ENCODE measurements at places on chromosomes 2 and 18.
A peak's percentile ranks its signal among the peaks of the same experiment; 100 is the strongest.

DNA sequence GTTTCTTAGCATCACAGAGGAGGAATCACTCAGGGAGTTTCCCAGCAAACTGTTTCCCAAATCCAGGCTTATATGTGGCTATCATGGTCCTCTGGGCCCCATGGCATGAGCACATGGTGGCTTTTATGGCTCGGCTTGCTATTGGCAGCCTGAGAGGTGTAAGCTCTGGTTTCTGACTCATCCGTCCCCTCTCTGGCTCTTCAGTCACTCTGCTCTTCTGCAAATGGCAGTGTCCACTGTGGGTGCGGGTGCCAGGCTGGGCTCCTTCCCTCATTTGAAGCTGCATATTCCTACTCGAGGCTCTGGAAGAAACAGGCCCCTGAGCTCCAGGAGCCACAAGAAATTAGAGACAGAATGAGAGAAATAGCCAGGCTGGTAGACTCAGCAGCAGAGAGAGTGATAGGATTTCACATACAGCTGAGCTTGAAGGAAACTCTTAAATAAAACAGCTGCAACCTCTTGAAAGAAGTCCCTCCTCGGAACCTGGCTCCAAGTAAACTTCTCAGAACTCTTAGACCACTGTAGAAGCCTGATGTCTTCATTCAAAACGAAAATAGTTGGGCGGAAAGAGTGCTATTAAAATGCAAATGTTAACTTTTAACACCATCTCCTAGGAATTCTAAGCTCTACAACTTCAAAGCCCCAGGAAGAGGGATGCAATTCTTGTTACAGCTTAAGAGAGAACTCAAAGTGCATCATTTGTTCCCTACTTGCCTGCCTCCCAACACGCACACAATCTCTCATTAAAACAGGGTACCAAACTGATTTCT lies 212.6 kb upstream of the SP5 start:
- no peak for DNase-seq

DNA sequence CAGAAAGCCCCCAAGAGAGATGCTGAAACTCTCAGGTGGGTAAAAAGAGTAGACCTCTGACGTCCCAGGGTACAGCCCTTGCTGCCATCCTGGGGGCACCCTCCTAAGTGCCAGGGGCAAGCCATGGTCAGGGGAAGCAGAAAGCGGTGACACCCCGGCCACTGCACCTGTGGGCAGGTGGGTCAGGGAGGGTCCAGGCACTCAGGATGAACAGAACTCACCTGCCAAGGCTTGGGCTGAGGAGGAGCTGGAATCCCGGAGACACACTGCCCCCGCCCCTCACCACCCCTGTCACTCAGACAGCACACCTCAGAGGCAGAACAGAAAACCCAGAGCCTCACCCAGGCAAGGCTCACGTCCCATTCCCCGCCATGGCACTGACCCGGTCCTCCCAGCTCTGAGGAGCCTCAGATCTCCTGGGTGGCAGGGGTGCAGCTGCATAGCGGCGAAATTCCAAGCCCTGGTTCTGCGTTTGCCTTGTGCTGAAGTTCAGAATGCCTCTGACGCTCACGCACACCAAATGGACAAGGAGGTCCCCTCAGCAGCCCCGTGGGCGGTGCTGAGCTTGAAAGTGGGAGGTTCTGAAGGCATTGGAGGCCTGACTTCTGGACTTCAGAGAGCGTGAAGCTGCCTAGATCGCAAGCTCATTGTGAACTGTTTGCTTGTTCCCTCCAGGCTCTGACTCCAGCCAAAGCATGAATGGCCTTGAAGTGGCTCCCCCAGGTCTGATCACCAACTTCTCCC lies 4.3 kb downstream of the GPR17 start:
- no peak for DNase-seq

DNA sequence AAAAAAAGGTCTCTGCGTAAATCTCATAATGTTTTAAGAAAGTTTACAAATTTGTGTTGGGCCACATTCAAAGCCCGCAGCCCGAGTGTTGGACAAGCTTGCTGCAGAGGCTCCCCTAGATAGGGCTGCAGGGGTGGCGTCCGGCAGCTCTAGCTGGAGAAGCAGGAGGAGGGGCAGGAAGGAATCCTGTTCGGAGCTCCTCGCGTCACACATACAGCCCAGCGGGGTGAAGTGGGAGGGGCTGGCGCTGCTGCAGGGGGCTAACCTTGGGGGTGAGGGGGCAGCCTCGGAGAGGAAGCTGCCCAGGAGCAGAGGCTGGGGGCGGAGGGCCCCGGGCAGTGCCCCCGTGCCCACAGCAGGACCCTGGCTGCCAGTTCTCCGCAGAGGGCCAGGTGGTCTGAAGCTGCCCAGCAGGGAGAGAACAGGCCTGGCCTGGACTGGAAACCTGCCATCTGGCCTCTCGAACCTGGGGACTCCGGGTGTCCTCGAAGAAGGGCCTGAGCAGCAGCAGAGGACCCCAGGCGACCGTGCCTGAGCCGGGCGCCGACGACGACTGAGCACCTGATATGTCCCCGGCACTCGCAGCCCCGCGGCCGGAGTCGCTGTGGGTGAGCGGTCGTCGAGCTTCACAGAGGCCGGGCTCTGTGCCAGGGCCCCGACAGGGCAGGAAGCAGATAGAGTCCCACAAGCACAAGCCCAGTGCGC lies 2.6 kb upstream of the GPR35 start:
- peak; percentile 67 for DNase-seq

DNA sequence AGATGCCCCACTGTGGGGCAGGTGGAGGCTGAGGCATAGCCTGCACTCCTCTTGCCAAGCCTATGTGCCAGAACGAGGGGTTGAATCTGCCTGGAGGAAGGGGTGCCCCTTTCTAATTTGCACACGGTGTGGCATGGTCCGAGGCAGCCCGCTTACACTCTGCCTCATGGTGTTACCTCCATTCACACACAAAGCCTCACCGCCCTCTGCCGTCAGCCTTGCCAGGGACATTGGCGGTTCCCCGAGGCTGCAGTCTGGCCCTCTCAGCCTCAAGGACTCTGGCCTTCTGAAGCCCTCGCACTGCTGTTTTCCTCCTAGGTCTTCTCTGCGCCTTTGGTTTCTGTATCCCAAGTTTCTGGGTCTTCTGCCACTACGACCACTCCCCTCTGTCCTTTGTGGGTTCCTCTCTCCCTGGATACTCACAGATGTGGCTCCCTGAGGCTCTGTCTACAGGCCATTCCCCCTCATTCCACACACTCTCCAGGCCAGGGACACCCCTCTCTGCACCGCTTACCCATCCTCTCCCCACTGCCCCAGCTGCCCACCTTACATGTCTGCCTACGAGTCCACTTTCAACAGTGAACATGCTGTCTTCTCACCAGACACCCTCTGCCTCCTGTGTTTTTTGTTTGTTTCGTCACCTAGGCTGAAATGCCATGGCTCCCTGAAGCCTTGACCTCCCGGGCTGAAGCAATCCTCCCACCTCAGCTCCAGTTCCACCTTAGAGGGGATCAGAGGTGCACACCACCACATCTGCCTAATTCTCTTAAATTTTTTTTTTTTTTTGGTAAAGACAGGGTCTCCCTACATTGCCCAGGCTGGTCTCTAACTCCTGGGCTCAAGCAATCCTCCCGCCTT lies 7.9 kb upstream of the ASPRV1 start:
- DNase-seq, result no peak

- no peak for DNase-seq
Observed at GRCh38 chr2:3604991-3605961, 10.4 kb downstream of the COLEC11 start.

- DNase-seq, result no peak
Observed at GRCh38 chr2:86054535-86055082, 51.1 kb downstream of the POLR1A start.

- DNase-seq, result peak; percentile 8
Observed at GRCh38 chr2:128640166-128640844, 321.6 kb upstream of the HS6ST1 start.

DNA sequence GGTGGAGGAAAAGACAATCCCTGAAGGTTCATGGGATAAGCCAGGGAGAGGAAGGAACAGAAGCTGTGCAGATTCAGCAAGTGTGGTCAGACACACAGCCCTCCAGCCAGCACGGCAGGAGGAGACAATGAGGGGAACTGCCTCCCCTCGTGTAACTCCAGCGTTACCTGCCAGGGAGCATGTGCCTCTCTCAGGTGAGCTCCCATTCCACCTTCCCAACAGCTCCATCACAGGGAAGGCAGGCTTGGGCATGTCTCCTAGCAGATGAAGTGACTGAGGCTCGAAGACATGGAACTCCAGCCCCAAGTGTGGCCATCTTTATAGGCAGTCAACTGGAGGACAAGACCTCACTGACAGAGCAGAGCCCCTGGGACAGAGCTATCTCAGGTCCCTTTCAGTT lies 47.4 kb downstream of the ZBTB7C start:
- no peak for DNase-seq

GRCh38 chr2:26649992-26650712 lies 9.0 kb upstream of the CIB4 start:
- DNase-seq, result no peak

DNA sequence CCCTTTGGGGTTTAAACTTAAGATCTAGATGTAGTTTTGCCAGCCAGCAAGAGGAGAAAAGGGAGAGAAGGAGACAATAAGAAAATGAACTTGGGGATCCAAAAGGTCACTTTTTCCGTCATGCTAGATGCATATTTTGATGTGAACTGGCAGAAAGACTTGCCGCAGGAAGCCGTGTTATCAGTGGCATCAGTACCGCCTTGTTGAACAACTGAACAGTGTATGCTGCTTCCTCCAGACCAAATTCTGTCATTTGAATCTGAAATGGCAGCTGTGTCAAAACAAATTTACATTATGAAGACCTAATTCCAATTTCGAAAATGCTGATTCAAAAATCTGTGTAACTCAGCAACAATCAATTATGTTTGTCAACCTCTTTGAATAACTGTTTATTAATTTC lies 42.1 kb downstream of the TMEM200C start:
- no peak for DNase-seq

GRCh38 chr2:60934165-60934722 lies 52.9 kb downstream of the REL start:
- DNase-seq, result no peak

DNA sequence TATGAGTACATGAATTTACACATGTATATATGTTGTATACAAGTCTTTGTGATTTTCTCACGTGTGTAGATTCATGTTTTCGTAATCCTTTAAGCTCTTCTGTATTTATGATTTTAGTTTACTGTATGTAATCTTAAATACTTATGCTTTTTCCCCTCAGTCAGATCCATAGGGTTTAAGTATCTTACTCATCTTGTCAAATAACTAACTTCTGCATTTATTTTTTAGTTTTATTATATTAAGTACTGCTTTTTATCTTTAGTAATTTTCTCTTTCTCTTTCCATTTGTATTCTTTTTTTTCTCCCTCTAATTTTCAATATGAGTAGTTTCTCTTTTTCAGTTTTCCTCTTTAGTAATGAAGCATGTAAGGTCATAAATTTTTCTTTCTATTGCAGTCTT lies 179.4 kb downstream of the LCLAT1 start:
- DNase-seq, result no peak

- DNase-seq, result no peak
Observed at GRCh38 chr2:117812443-117812842, 2.0 kb upstream of the DDX18 start.

GRCh38 chr2:98027538-98027937 lies 31.8 kb upstream of the TMEM131 start:
- DNase-seq, result no peak

DNA sequence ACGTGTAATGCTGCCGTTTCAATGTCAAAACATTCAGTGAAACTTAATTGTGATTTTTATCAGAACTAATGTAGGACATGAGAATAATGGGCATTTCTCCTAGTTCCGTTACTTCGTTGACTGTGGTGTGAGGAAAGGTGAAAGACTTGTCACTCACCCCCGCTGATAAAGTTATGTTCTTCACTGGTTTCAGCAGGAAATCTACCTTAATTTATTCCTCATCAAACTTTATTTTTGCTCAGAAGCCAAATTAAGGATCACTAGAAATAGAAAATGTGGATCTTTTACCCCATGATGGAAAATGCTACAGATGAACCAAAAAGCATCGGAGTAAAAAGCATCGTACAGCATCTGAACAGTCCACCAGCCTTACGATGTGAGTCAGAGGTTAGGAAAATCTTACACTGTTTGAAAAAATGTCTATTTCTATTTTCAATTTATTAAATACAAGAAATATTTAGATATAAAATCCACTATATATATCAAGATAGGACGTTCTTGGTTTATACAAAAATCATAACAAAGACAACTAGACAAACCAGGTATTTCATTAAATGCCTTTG lies 1.0 kb upstream of the ROCK1 start:
- no peak for DNase-seq

DNA sequence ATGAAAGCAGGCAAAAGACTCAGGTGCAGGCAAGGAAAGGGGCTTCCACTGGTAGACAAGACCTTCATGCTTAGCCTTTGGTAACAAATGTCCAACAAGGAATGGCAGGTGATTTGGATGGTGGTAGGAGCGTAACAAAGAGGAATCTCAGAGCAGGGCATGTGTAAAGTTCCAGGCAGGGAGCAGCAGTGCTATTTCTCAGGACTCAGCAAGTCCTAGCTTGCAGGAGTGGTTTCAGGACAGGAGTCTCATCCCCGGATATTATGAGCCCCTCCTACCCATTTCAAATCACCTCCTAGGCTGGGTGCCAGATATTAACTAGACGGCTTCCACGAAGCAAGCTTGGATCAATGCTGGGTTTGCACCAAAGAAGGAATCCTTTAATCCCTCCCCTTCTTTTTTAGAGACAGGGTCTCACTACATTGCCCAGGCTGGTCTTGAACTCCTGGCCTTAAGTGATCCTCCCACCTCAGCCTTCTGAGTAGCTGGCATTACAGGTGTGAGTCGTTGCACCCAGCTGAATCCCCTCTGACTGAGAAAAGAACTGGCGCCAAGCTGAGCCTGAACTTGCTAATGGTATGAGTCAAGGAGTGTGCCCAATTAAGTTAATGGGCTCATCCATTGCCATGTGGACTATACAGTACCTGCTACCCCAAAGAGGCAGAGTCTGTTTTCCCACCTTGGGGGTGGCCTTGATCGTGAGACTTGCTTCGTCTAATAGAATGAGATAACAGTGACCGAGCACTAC lies 190.3 kb downstream of the ARL4C start:
- DNase-seq, result no peak

- DNase-seq, result no peak
Observed at GRCh38 chr2:238950551-238950950, 102.7 kb downstream of the TWIST2 start.

- DNase-seq, result no peak
Observed at GRCh38 chr2:232375164-232375563, 3.4 kb upstream of the ALPP start.

- DNase-seq, result no peak
Observed at GRCh38 chr2:133362061-133362476, 206.2 kb downstream of the NCKAP5 start.
